RPMI7951 (cell line): ENCODE measurements at places on chromosomes 4 and X. TPM values are rescaled to one million over a fixed set of nuclear protein-coding genes. Genes with fewer than 3 reads are reported as not detected.

GRCh38 chrX:29947225-29947624, 268.1 kb upstream of the MAGEB2 start:
- DNase-seq = no peak

DNA sequence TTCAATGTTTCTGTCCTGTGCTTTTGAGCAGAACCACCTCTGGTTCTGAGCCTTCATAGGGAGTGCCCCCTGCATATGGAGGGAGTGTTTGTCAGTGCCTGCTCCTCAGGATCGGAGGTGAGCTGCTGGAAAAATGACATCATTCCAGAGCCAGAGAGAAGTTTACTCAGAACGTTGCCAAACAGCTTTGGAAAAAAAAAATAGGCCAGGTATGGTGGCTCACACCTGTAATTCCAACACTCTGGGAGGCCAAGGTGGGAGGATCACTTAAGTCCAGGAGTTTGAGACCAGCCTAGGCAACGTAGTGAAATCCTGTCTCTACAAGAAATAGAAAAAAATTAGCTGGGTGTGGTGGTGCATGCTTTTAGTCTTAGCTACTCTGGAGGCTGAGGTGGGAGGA, 27.2 kb upstream of the PDLIM3 start:
- DNase-seq = no peak

DNA sequence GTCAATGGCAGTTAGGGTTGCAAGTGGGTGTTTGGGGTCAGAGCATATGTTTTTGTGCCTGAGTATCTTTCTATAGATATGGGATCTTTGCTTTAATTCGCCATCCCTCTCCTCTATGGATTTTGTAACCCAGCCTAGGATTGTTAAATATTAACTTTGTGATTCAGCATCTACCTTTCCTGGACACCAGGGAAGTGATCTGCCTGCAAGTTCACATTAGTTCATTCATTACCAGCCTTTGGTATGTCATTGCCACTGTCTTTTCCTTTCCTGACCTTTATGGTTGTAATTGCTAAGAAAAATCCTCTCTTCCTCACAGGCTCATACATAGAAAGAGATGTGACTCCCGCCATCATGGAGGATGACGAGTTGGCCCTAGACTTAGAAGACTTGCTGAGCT, 73.8 kb downstream of the KIT start:
- DNase-seq = no peak

- peak; percentile 32 for DNase-seq
These were observed 69.8 kb downstream of the MTNR1A start for GRCh38 chr4:186485561-186486062.

The FRAS1 gene
- under 0.01 and 0.10 TPM in 2 replicates for total RNA-seq

- DNase-seq = peak; percentile 76
These were observed 3.6 kb downstream of the MAGIX start for GRCh38 chrX:49165901-49166881.

DNA sequence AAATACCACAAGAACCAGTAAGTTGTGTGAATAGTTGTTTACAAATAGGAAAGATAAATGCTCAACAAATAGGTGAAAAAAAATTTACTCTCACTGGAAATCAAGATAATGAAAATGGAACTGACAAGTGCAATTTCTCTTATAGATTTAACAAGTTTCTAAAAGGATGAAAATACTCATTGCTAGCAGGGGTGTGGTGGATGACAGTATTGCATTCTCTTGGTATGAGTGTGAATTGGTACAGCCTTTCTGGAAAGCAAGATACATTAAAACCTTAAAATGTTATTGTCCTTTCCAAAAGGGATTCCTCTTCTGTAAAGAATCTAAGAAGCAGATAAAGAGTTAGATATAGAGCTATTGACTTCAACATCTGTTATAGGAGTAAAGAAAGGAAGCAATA, 240.0 kb upstream of the RPS6KA3 start:
- DNase-seq = no peak

DNA sequence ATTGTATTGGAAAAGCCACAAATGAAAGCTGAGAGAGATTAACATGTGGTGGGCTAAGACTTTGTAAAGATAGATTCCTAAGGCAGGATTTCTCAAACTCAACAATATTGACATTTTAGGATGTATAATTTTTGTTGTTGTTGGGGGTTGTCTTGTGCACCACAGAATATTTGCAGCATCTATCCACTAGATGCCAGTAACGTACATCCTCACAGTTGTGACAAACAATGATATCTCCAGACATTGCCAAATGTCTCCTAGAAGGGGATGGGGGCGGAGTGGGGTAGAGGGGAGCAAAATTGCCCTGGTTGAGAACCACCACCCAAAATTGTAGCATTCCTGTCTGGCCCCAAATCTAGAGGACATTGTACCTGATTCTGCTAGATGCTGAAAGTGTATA, 14.7 kb upstream of the CBR4 start:
- peak; percentile 51 for DNase-seq

- DNase-seq = no peak
These were observed 13.3 kb upstream of the AGA start for GRCh38 chr4:177455561-177455970.

The LIMCH1 gene
- 0.39 and 0.60 TPM in 2 replicates for total RNA-seq

DNA sequence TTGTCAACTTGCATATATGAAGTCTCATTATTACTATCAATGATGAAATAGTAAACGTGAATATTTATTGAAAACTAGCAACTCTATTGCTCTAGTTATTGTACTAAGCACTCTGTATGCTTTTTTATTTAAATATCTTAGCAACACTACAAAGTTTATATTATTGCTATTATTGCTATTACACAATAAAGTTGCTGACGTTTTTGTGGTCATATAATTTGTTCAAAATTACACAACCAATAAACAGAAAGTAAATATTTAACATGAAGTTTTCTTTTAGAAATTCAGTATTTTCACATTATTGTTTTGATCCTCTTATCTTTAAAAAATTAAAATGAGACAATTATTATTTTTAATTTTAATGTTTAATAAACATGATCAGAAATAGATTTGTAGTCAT, 1521.1 kb upstream of the PCDH7 start:
- no peak for DNase-seq
